Left lung (tissue), 14 donors: ENCODE measurements at places on chromosomes 6 and 20. TPM values are rescaled to one million over a fixed set of nuclear protein-coding genes. Genes with fewer than 3 reads are reported as not detected.

- no peak for DNase-seq
Measured at GRCh38 chr6:9606435-9607134, 808.3 kb downstream of the TFAP2A start.

GRCh38 chr6:93358435-93358834 lies 60.9 kb downstream of the EPHA7 start:
- no peak for DNase-seq

GRCh38 chr20:9311132-9311531 lies 203.3 kb upstream of the LAMP5 start:
- DNase-seq: no peak

DNA sequence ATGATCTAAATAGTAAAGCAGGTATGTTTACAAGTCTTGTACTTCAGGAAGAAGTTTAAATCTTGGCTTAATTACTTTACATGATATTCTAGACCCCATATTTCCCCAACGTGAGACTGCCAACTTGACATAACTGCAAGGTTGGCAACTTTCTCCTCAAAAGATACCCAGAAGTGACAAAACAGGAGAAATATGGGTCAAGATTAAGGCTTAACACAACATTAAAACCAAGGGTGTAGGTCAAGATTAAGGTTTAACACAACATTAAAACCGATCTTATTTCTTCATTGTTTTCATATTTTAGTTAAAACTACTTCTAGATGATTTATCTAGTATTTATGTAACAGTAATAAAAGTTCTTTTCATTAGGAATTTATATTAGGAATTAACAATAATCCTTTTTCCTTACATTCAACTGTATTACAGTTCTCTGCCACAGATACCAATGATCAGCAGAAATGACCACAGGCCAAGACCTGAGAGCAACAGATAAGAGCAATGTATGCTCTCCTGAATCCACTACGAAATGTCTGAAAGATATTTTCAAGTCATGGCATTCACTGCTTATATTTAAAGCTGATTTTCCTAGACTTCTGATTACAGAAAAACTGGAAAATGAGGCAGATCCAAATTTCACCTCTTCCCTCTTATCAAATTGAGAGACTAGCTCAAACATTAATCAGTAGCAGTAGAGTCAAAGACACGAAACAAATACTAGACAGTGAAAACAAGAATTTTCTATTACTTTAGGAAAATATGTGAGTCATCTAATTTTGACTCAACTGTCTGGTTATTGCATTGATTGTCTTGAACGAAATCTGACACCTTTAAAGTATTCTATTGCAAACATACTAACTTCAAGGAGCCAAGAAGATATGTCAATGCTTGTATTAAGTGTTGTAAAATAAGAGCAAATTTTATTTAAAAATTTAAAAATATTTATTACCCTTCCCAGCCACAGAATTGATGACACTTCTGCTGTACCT lies 72.3 kb downstream of the RNGTT start:
- no peak for DNase-seq

DNA sequence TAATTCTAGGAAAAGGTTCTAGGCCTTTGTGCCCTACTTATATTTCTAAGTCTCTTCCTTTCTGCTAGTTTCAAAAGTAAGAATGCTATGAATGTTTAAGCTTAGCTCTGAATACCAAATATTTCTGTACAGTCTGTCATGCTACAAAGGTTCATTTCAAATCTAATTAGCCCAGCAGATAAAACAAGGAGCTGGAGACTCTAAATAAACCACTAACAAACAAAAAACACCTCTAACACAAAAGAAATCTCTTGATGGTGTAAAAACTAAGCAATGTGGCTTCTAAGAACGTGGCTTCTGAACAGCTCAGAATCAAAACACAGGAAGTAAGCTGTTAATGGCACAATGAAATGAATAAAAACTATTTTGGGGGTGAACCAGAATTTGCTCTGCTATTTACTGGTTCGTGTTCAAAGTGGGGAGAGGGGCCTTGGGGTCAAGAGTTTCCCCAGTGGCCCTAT lies 198.3 kb downstream of the BCAS1 start:
- DNase-seq: no peak

DNA sequence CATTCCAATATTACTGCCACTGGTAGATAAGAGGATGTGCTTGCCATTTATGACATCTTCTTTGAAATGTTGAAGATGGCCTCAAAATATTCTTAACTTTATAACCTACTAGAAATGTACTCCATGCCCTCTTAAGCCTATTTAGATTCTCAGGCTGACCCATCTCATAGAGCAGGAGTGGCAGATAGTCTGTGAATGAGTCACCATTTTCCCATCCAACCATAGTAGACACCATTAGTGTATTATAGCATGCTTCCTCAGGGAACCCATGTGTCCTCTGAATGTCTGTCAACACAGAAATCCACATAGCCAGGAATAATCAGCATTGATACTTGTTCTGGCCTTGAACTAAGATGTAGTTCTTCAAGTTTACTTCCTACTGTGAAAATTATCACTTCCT lies 150.2 kb downstream of the IMPG1 start:
- DNase-seq: no peak

DNA sequence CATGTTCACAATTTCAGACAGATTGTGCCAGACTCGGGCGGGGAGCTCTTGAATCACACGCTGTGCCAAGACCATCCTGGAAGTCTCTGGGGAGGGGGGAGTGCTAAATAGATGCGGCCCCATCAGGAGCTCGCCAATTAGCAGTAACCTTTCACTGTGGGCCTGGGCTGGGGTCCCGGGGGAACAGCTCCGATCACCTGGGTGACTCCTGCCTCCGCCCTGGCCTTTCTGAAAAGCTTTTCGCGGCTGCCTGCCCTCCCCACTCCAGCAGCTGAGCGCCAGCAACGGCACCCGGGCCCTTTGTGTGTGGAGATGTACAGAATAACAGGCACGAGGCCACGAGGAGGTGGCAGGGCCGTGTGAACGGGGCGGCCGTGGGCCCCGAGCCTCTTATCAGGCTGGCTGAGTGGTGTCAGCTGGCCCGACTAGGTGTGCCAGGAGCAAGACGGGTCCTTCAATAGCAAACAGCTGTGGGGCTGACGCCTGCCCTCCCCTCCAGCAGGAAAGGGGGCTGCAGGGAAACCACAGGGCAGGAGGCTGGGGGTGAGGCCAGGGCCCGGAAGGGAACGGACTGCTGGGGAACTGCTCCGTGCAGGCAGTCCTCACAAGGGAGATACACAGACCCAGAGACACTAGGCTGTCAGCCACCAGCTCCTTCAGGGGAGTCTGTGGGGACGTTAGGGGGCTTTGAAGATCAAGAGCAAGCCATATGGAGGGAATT lies 56.8 kb downstream of the NOL4L start:
- DNase-seq: no peak

DNA sequence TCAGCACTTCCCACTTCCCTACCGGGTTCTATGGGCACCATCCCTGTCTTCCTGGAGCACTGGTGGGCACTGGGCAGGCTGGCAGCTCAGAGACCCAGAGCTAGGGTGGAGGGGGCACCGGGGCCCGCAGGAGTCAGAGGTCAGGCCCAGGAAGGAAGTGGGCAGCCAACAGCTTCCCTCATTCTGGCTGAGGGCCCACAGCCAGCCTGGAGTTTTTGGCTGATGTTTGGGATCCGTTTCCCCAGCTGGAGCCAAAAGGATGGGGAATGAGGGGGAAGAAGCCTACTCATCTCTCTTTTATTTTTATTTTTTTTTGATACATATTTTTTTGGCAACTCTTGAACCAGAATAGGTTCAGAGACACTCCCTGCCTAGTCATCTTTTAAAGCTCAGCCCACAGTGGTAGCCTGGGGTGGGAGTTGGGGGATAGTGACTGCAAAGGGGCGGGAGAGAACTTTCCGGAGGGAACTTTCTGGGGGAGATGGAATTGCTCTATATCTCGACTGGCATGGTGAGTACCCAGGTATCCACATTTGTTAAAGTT lies 54.2 kb upstream of the MLN start:
- DNase-seq: no peak

DNA sequence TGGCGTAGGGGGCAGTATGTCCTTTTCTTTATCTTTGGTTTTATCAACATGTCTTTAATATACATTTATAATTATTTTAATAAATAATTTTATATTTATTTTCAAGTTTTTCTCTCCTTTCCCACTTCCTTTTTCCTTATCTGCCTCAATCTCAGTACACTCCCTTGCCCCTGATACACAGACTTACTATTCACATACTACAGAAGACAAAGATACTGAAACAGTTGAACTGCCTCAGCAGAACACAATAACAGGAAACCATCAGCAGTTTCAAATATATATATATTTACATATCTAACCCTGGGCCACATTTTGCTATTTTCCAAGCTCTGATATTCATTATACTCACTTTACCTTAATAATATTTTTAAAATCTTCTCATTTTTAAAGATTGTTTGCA lies 19.8 kb downstream of the IBTK start:
- DNase-seq: no peak

GRCh38 chr6:45212976-45213375 lies 115.2 kb upstream of the RUNX2 start:
- DNase-seq: no peak

GRCh38 chr20:17749978-17750721 lies 50.4 kb downstream of the BANF2 start:
- no peak for DNase-seq

DNA sequence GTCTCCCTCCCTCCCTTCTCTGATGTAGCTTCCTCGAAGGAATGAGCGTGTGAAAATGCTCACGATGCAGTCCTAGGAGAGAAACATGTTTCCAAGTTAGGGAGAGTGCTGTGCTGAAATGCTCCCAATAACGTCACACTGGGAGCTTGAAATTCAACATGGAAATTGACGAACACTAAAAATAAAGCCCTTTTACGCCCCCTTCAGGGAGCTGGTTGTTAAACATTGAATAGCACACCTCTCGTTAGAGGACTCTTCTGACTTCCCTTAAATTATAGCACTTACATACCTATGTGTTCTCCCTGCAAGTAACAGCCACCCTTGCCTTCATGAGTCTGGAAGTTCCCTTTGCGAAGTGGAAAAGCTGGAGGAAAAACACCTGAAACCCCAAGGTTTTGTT lies 88.6 kb downstream of the BFSP1 start:
- no peak for DNase-seq

- peak; percentile 26 for DNase-seq
Measured at GRCh38 chr6:144298194-144298593, 13.1 kb downstream of the UTRN start.

DNA sequence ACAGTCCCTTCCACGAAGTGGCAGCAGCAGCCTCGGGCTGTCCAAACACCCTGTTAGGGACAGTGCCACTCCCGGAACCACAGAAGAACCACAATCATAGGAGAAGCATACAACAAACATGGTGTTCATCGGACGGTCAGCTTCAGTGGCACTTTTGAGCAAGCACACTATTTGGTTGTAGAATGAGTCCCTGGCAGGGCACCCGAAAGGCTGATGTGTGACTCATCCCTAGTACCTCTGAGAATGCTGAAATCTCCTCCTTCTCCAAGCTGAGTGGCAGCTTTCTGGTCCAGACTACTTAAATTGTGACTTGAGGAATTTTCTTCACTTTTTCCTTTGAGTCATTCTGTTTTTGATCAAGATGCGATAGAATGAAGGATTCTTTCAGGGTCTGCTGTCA lies 282.5 kb downstream of the ESR1 start:
- no peak for DNase-seq

- DNase-seq: no peak
Measured at GRCh38 chr6:131652472-131652871, 15.4 kb downstream of the ENPP3 start.

- no peak for DNase-seq
Measured at GRCh38 chr6:14501240-14501639, 383.7 kb downstream of the CD83 start.

DNA sequence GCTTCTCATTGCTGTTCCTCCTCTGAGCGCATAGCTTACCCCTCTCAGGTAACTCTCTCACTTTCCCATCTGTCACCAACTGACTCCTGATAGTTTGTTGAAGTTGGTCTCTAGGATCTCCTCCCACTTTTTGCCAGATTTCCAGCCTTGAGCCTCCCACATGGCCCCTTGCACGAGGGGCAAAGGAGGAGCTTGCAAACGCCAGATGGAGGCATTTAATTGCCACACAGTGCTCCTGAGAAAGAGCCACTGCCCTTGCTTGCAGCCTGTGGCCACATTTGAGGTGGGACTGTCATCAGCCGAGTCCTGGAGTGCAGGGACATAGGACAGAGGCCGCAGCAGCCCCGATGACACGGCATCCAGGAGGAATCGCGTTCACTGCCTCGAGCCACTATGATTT lies 348.7 kb downstream of the SMOC2 start:
- DNase-seq: no peak

- DNase-seq: no peak
Measured at GRCh38 chr6:5208471-5208971, 52.2 kb downstream of the LYRM4 start.

DNA sequence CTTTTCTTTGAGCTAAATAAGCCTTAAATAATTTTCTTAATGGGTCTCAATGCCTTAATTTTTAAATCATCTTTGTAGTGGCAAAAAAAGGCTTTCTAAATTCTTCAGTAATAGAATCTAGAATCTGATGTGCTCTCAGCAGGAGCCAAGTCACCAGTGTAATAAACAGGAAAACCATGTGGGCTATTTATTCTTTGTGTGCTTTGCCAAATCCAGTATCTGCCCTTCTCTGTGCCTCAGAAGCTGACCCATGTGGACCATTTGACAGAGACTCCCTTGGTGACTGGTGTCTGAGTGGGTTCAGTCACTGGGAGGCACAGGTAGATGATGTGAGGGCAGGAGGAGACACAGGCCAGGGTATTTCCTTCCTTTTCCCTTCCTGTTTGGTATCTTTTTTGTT lies 152.9 kb downstream of the PAK5 start:
- DNase-seq: no peak

GRCh38 chr6:135071541-135071940 lies 16.9 kb upstream of the HBS1L start:
- DNase-seq: no peak

- no peak for DNase-seq
Measured at GRCh38 chr6:64250126-64250525, 614.5 kb downstream of the PHF3 start.

GRCh38 chr20:4170621-4171537 lies 155.5 kb upstream of the RNF24 start:
- no peak for DNase-seq

- no peak for DNase-seq
Measured at GRCh38 chr20:3218307-3218988, 9.2 kb downstream of the ITPA start.

DNA sequence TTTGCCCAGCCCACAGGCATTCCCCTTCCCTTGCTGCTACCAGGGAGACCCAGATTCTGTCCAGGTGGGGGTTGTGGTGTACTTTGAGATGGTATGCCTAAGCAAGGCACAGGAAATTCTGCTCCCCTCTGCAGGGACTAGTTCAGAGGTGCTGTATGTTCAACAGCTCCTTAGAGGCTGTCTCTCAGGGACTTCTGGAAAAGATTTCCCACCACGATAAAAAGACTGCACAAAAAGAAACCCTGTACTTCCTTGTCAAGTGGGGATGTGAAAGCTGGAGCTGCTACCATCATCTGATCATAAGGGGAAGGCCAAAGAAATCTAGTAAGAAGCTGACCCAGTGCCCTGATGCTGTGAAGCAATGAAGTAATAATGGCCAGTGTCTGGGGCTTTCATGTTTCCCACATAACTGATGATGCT lies 51.5 kb upstream of the SMIM29 start:
- no peak for DNase-seq

- no peak for DNase-seq
Measured at GRCh38 chr6:17724341-17724740, 17.6 kb upstream of the NUP153 start.

Gene SLC25A27
- polyA plus RNA-seq: 112 TPM

Gene CCM2L
- polyA plus RNA-seq: 12.8 TPM

Gene LMBRD1
- 61.6 TPM for polyA plus RNA-seq

Gene RAET1L
- 0.17 TPM for polyA plus RNA-seq

Gene GCNT2
- polyA plus RNA-seq: 18.3 TPM

Gene KIF6
- 2.7 TPM for polyA plus RNA-seq

Gene MDFI
- polyA plus RNA-seq: 124 TPM

Gene RNF217
- polyA plus RNA-seq: 31.4 TPM

Gene SLC17A1
- polyA plus RNA-seq: 0.30 TPM

Gene HLA-G
- polyA plus RNA-seq: 13.9 TPM

Gene ULBP2
- 2.6 TPM for polyA plus RNA-seq

Gene BMP7
- 16.5 TPM for polyA plus RNA-seq
